Stimulated activated CD4-positive, alpha-beta T cell treated with anti-CD3 and anti-CD28 coated beads, Interleukin-2, amount 100 ng/mL, for 24 hours (primary cell): ENCODE measurements at places on chromosomes 5 and 9.

- no peak for DNase-seq
Measured at GRCh38 chr5:143527808-143528207, 124.3 kb upstream of the NR3C1 start.

GRCh38 chr9:114081441-114082016 lies 3.4 kb upstream of the AMBP start:
- no peak for DNase-seq

DNA sequence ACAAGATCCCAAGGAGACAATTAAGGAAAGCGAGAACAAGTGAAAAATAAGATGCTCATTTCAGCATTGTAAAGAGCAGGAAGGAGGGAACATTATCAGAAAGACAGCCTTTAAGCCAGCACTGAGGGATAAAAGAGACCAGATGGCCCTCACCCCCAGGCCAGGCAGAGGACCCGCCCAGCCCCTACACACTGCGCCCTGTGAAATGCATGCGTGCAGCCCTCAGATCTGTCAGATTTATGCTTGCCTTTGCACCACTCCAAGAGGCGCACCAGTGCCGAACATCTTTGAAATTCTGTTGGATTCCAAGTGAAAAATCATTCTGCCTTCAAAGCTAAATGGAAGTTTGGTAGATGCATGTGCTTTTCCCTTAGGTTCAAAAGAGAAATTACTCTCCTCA lies 378.0 kb downstream of the MLLT3 start:
- no peak for DNase-seq

DNA sequence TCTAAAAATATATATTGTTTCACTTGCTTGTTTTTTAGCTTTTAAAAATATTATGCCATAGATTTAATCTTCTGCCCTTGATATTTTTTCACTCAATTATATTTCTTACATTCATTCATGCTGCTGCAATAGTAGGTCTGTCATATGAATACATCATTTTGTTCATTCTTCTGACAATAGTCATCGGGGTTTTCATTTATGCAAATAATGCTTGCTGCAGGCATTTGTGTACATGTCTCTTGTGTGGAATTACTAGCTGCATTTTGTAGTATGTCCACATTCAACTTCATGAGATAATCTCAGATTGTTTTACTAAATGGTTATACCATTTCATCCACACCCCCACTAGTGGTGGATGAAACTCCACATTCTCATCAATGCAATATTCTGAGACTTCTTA lies 5.3 kb upstream of the PLPP1 start:
- DNase-seq, result no peak

DNA sequence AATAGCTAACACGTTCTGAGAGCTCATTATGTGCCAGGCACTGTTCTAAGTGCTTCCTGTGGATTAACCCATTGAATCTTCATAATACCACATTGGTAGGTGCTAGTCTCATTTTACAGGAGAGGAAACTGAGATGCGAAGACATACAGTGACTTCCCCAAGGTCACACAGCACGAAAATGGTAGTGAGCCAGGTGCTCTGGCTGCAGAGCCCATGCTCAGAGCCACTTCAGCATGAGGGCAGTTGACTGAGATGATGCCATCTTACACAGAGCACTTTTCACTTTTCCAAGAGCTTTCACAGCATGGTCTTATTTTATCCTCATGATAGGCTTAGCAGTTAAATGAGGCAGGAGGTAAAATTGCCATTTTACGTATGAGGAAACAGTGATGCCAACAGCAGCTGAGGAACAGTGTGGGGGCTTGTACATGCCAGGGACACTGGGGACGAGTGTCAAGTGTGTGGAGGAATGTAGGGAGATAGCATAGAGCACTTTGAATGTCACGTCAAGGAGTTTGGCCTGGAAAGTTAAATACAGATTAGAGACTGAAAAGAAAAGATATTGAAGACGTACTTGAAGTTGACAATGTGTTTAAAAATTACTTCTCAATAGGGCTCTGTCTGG lies 180.0 kb downstream of the KIF4B start:
- DNase-seq, result no peak

GRCh38 chr9:129451089-129451656 lies 169.7 kb downstream of the C9orf50 start:
- no peak for DNase-seq

GRCh38 chr5:170691657-170692056 lies 91.9 kb upstream of the GABRP start:
- no peak for DNase-seq

GRCh38 chr9:131876486-131876885 lies 136.6 kb upstream of the RAPGEF1 start:
- DNase-seq, result no peak

DNA sequence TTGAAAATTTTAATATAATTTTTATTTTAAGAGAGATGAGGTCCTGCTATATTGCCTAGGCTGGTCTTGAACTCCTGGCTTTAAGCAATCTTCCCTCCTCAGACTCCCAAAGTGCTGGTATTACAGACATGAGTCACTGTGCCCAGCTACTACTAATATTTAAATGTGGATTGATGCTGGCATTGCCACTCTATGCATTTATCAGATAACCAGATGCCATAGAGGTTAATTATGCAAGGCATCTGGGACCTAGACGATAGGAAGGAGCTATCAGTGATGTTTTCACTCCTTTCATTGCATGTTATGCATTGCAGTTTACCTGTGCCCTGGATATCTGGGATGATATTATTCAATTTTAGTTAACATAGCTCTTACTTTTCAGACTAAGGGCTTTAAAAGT lies 127.0 kb downstream of the RPS23 start:
- no peak for DNase-seq

GRCh38 chr5:132474131-132474723 lies 16.3 kb downstream of the IRF1 start:
- DNase-seq, result peak; percentile 16

GRCh38 chr9:73474625-73475024 lies 323.0 kb downstream of the ANXA1 start:
- DNase-seq, result no peak

GRCh38 chr5:123092696-123093095 lies 3.7 kb downstream of the PRDM6 start:
- DNase-seq, result no peak

DNA sequence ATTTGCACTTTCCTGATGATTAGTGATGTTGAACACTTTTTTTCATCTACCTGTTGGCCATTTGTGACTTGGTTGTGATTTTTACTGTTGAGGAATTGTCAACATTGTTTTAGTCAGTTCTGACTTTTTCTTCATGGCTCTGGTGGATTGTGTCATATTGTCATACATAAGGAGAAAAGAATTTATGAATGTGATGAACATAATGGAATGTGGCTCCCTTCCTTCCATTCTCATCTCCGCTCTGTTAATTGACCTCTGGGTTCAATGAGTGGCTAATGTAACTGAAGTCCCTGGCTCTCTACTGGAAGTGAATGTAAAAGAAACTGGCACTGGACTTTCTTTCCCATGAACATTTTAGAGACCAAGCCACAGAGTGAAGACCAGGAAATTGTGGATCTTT lies 49.2 kb downstream of the KIAA1958 start:
- no peak for DNase-seq

- no peak for DNase-seq
Measured at GRCh38 chr9:35186524-35186923, 24.7 kb downstream of the UNC13B start.

DNA sequence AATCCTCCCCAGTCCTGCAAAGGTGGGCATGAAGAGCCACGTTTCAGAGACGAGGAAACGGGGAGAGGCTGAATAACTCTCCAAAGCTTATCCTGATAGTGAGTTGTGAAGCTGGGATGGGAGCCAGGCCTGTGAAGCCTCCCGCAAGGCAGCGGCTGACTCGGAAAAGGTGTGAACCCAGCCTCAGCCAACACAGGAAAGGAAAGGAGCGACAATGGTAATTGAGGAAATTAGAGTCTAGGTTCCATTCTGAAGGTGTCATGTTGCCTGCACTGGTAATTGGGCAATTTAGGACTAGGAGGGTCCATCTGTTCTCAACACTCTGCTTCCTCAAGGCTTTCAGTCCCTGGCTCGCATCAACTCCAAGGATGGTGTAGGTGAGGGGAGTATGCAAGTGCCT lies 83.4 kb downstream of the LIFR start:
- DNase-seq, result no peak

- DNase-seq, result no peak
Measured at GRCh38 chr9:133868203-133868602, 123.9 kb downstream of the VAV2 start.

GRCh38 chr9:8637626-8638025 lies 838.0 kb upstream of the DMAC1 start:
- DNase-seq, result no peak

DNA sequence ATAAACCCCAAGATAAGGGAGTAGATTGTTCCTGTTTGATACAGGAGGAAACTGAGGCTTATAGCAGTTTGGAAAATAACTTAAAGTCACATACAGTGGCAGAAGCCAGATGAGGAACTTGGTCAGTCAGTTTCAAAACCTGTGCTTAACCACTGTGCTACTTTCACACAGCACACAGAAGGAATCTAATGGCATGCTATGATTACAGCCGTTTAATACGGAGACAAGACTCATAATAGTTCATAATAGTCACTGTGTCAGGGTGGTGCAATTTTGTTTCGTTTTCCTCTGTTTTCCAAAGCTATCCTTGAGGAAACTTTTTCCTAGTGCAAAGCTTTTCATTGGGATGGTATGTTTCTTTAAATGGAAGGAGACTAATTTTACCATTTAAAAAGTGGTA lies 112.3 kb downstream of the GCNT1 start:
- no peak for DNase-seq

DNA sequence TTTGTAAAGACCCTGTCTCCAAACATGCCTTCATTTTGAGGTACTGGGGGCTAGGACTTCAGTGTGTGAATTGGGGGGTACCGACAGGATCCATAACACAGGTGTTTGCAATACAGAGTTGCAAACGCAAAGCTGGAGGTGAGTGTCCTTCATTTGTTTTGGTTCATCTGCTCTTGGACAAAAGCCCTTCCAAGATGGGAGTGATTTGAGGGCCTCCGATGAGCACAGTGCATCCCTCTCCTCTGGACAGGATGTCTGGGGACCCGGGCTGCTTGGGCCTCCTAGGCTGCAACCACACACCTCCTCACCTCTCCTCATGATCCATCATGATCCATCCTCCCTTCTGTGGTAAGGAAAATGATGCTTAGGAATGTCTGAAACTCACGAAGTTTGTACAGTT lies 23.8 kb downstream of the FGD3 start:
- peak; percentile 7 for DNase-seq

GRCh38 chr5:62327138-62328053 lies 21.4 kb downstream of the KIF2A start:
- DNase-seq, result no peak

DNA sequence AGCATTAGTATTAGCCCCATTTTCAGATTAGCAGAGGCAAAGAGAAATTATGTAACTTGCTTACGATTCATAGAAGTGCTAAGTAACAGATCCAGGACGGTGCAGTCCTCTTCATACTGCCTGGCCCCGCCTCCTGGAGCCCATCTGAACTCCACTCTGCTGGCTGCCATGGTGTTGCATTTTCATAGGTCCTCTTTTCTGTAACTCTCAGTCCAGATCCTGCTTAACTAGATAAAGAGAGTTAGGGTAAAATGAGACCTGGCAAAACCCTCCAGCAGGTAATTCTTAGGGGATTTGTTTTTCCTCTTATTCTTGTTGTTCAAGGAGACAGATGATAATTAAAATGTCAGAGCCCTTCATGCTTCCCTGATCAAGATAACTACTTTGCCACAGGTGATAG lies 135.1 kb upstream of the EFNA5 start:
- no peak for DNase-seq

GRCh38 chr5:122154491-122154890 lies 25.1 kb downstream of the ZNF474 start:
- no peak for DNase-seq

- DNase-seq, result no peak
Measured at GRCh38 chr5:152397581-152397980, 7.5 kb downstream of the NMUR2 start.

GRCh38 chr9:134707031-134707680 lies 65.6 kb downstream of the COL5A1 start:
- no peak for DNase-seq
